ENCODE measurements at places on chromosomes 1 and 21. TPM values are rescaled to one million over a fixed set of nuclear protein-coding genes. Genes with fewer than 3 reads are reported as not detected.
A peak's percentile ranks its signal among the peaks of the same experiment; 100 is the strongest.

- no peak overlapping the region for H3K4me3 ChIP-seq
- H3K4me1 ChIP-seq, result no peaks in the 10 kb centered on the region
- H3K36me3 ChIP-seq, result no peaks in the 10 kb centered on the region
- peak; percentile 46 for DNase-seq
- H3K27ac ChIP-seq, result no peak overlapping the region
Observed at GRCh38 chr1:31723828-31724359, 20.1 kb upstream of the COL16A1 start.

The KRTAP7-1 gene
- total RNA-seq, result not detected

DNA sequence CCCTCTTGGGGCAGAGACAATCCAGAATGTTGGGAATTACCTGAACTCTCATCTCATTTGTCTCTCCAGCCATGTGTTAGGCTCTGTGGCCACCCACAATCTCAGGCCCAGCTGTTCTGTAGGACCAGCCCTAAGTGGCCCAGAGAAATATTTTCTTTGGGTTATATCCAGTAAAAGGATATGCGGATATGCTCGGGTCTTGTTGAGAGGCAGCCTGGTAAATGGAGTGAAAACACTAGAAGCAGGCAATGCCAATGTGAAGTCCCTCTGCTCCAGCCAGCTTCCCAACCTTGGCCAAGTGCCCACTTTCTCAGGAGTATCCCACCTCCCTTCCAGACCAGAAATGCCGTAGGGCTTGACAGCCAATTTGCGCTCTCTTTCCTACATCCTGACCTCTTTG lies 192.2 kb downstream of the ST6GALNAC3 start:
- H3K4me3 ChIP-seq, result no peak overlapping the region
- peaks cover 3% of the 10 kb centered on the region for H3K36me3 ChIP-seq
- no peak for DNase-seq

DNA sequence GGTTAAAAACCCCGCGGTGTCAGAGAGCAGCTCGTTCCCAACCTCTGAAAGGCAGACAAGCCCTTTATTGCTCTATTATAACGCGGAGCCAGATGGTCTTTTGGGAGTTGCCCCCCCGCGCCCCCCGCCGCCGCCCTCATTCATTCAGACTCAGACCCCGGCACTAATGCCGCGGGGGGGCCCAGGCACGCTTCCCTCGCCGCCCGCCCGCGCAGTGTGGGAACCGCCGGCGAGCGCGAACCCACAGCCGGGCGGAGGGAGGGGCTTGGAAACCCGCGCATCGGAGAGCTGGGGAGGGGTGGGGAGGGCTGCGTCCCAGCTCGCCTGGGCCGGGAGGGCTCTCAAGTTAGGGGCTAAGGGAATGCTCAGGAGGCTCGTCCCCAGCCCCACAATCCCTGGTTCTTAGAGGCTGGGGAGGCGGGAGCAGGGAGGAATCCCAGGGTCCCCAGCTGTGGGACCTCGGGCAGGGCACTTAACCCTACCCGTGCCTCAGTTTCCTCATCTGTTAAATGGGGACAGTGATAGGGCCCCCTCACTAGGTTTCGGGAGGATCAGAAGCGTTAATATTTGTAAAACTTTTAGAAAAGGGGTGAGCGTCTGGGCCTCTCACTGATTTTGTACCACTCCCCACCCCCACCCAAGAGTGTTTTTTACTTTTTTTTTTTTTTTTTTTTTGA lies 10.9 kb upstream of the HES5 start:
- no peak overlapping the region for H3K27ac ChIP-seq
- H3K27me3 ChIP-seq, result peaks cover 18% of the 10 kb centered on the region
- H3K36me3 ChIP-seq, result no peaks in the 10 kb centered on the region
- no peak overlapping the region for H3K4me3 ChIP-seq
- H3K4me1 ChIP-seq, result no peaks in the 10 kb centered on the region

DNA sequence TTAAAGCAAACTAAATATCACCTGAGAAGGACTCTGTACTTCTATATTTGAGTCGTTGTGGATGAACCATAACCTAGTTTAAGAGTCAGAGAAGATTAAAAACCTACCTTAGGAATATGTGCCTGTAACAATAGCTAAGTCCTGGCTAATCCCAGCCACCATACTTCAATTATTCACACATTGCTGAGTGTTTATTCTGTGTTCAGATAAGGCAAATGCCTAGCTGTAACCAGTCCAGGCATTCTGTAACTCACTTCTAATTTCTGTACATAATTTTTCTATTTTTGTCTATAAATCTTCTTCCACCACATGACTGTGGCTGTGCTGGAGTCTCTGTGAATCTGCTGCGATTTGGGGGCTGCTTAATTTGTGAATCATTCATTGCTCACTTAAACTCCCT lies 441.9 kb upstream of the ADAMTS5 start:
- H3K4me3 ChIP-seq, result no peak overlapping the region
- no peak overlapping the region for H3K27ac ChIP-seq
- H3K4me1 ChIP-seq, result no peaks in the 10 kb centered on the region
- DNase-seq, result no peak
- no peaks in the 10 kb centered on the region for H3K27me3 ChIP-seq

- no peak for DNase-seq
- peaks cover 3% of the 10 kb centered on the region for H3K36me3 ChIP-seq
- no peaks in the 10 kb centered on the region for H3K4me1 ChIP-seq
- peaks cover 12% of the 10 kb centered on the region for H3K27me3 ChIP-seq
- H3K4me3 ChIP-seq, result no peak overlapping the region
Observed at GRCh38 chr1:19273106-19273843, 15.3 kb downstream of the AKR7A3 start.

- no peak for DNase-seq
- H3K4me3 ChIP-seq, result no peak overlapping the region
- no peaks in the 10 kb centered on the region for H3K27me3 ChIP-seq
- no peaks in the 10 kb centered on the region for H3K36me3 ChIP-seq
- H3K27ac ChIP-seq, result no peak overlapping the region
- H3K4me1 ChIP-seq, result no peaks in the 10 kb centered on the region
Observed at GRCh38 chr1:36100376-36100775, 11.7 kb downstream of the ADPRS start.

- no peak overlapping the region for H3K27ac ChIP-seq
- DNase-seq, result no peak
- peaks cover 7% of the 10 kb centered on the region for H3K4me1 ChIP-seq
- H3K36me3 ChIP-seq, result peaks cover 27% of the 10 kb centered on the region
- no peak overlapping the region for H3K4me3 ChIP-seq
Observed at GRCh38 chr1:183562701-183563100, 27.6 kb downstream of the NCF2 start.

- no peak for DNase-seq
- no peak overlapping the region for H3K4me3 ChIP-seq
- H3K27me3 ChIP-seq, result no peaks in the 10 kb centered on the region
- no peaks in the 10 kb centered on the region for H3K4me1 ChIP-seq
- no peaks in the 10 kb centered on the region for H3K36me3 ChIP-seq
Observed at GRCh38 chr1:4089421-4090175, 189.5 kb upstream of the C1orf174 start.

- no peak for DNase-seq
- H3K4me1 ChIP-seq, result peaks cover 64% of the 10 kb centered on the region
- peak overlapping the region; percentile 65 for H3K27ac ChIP-seq
- H3K4me3 ChIP-seq, result peak overlapping the region; percentile 88
- H3K36me3 ChIP-seq, result peaks cover 51% of the 10 kb centered on the region
- no peaks in the 10 kb centered on the region for H3K27me3 ChIP-seq
Observed at GRCh38 chr1:161159913-161160243, 578 bp downstream of the USP21 start.

DNA sequence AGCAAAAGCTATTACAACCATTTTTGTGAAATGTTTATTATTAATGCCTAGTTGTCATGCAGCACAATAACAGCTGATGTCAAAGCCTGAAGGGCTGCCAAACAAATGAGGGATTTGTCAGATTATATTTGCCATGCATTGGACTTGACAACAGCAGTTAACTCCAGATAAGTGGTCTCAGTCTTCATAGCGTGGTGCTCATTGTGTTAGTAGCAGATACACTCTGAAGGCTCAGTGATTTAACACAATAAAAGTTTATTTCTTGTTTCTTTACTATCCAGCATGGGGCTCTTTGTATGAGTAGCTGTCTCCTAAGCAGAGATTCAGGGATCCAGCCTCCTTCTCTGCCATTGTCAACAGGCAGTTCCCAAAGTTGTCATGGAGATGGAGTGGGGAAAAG lies 76.0 kb upstream of the PTGFRN start:
- H3K27me3 ChIP-seq, result no peaks in the 10 kb centered on the region
- H3K4me1 ChIP-seq, result peaks cover 40% of the 10 kb centered on the region
- no peak for DNase-seq
- H3K4me3 ChIP-seq, result no peak overlapping the region

- H3K4me1 ChIP-seq, result peaks cover 14% of the 10 kb centered on the region
- no peak overlapping the region for H3K27ac ChIP-seq
- no peaks in the 10 kb centered on the region for H3K36me3 ChIP-seq
- H3K27me3 ChIP-seq, result peaks cover 17% of the 10 kb centered on the region
- no peak overlapping the region for H3K4me3 ChIP-seq
Observed at GRCh38 chr1:166884971-166885370, 8.9 kb upstream of the TADA1 start.

- H3K4me3 ChIP-seq, result no peak overlapping the region
- DNase-seq, result no peak
- peaks cover 65% of the 10 kb centered on the region for H3K4me1 ChIP-seq
- H3K27me3 ChIP-seq, result no peaks in the 10 kb centered on the region
Observed at GRCh38 chr1:64933296-64934070, 32.9 kb downstream of the JAK1 start.

- H3K27ac ChIP-seq, result no peak overlapping the region
- no peaks in the 10 kb centered on the region for H3K4me1 ChIP-seq
- H3K27me3 ChIP-seq, result no peaks in the 10 kb centered on the region
- no peak for DNase-seq
- H3K4me3 ChIP-seq, result no peak overlapping the region
Observed at GRCh38 chr1:94648225-94649007, 106.9 kb upstream of the F3 start.

DNA sequence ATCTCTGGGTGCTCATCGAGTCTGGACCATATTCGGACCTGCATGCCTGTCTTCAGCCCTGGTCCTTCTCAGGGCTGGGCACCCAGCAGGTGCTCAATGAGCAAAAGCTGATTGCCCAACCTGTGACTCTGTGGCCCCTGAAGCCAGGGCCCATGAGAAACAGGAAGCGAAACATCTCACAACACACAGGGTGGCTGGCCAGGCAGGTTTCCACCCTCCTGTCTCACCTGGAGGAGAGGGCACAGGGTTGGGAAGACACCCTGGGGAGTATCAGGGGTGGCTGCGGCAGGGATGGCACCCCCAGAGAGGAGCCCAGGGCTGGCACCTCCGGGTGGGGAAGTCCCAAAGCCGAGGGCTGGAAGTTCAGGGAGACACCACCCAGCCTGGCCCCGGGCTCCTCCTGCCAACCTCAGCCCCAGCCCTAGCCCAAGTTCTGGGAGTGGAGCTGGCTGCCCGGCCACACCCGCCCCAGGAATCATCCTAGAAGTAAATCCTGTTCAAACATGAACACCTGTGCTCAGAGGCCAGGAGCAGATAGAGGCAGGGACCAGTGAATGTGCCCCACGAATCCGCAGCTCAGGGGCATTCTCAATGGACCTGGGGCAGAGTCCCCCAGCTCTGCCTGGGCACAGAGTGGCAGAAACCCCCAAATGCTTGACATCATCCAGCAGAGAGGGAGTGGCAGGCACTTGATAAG lies 54.6 kb downstream of the RAP1GAP start:
- peaks cover 6% of the 10 kb centered on the region for H3K27me3 ChIP-seq
- no peak for DNase-seq
- H3K4me1 ChIP-seq, result no peaks in the 10 kb centered on the region

- peaks cover 8% of the 10 kb centered on the region for H3K27me3 ChIP-seq
- H3K36me3 ChIP-seq, result peaks cover 4% of the 10 kb centered on the region
- no peak overlapping the region for H3K27ac ChIP-seq
- no peak overlapping the region for H3K4me3 ChIP-seq
- DNase-seq, result no peak
Observed at GRCh38 chr21:42465803-42466127, 30.3 kb downstream of the RSPH1 start.

The VCAM1 gene
- total RNA-seq, result 0.10 TPM

- DNase-seq, result no peak
- H3K27me3 ChIP-seq, result peaks cover 3% of the 10 kb centered on the region
- H3K27ac ChIP-seq, result no peak overlapping the region
- no peaks in the 10 kb centered on the region for H3K36me3 ChIP-seq
Observed at GRCh38 chr1:12548279-12548972, 69.6 kb downstream of the DHRS3 start.

DNA sequence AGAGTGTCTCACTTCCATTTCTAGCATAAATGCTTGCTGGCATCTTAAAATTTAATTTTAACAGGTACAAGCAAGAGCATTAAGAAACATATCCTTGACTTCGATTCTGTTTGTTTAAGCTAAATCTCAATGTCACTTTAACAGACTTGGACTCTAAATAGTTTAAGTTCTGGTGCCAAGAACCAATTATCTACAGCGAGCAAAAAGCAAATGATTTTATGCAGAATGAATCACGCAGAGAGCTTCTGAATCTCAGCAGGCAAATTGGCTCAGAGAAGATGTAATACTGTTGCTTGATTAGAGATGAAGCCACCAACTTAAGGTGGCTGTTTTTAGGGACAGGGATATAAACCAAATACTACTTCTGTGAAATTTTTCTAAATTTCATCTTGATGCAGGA lies 117.0 kb upstream of the PLD5 start:
- no peak overlapping the region for H3K4me3 ChIP-seq
- H3K27me3 ChIP-seq, result no peaks in the 10 kb centered on the region
- no peak for DNase-seq
- H3K27ac ChIP-seq, result no peak overlapping the region
- H3K36me3 ChIP-seq, result no peaks in the 10 kb centered on the region

GRCh38 chr1:183656355-183656754 lies 3.2 kb upstream of the APOBEC4 start:
- peaks cover 3% of the 10 kb centered on the region for H3K36me3 ChIP-seq
- peaks cover 44% of the 10 kb centered on the region for H3K4me1 ChIP-seq
- no peak for DNase-seq
- H3K27ac ChIP-seq, result no peak overlapping the region

GRCh38 chr1:85088408-85088784 lies 40.1 kb upstream of the MCOLN3 start:
- H3K4me3 ChIP-seq, result no peak overlapping the region
- H3K27me3 ChIP-seq, result peaks cover 19% of the 10 kb centered on the region
- H3K36me3 ChIP-seq, result peaks cover 3% of the 10 kb centered on the region
- peaks cover 15% of the 10 kb centered on the region for H3K4me1 ChIP-seq

DNA sequence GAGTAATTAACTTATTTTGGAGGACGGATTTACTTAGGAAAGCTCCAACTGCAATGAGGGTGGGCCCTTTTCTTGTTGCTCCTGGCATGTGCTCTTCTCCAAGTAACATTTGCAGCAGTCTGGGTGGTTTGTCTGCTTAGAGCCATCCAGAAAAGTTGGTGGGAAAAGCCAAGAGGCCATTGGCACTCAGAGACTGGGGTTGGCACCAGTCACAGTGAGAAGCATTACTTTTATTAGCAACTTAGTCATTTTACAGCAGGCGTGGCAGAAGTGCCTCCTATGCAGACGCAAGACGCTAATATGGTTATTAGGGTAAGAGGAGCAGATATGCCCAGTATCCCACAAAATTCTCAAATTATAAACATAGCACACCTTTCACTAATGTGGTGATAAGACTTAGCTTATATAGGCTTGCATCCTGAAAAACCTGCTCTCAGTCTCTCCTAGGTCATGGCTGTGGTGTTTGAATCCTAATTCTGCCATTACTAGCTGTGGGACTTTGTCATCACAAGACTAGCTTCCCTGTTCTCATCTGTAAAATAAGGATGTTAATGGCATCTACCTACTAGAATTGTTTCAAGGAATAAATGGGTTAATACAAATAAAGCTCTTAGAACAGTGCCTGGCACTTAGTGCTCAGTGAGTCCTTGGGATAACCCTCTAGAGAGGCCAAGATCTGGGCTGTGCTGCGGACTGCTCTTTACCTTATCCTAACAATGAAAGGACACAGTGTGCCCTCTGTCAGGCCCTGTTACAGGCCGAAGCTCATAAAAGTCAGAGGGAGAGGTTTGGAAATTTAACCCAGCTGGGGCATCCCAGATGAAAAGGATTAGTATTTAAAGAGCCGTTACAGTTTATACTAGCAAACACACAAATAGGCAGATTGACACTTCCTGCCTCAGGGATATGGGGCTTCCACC lies 154.6 kb downstream of the ROR1 start:
- DNase-seq, result no peak
- H3K36me3 ChIP-seq, result no peaks in the 10 kb centered on the region
- no peak overlapping the region for H3K4me3 ChIP-seq
- peaks cover 2% of the 10 kb centered on the region for H3K27me3 ChIP-seq

The LYPD8 gene
- not detected for total RNA-seq

Data from activated T-helper 1 cell treated with anti-CD3 and anti-CD28 coated beads, Interleukin-12 subunit alpha, Interleukin-12 subunit beta, Interleukin-2, Interleukin-4 antibody, amounts not matched to agents 30 ng/mL and 10 ng/mL and 1 ng/mL, durations not matched to agents 14 hours and 24 hours and 36 hours (primary cell).